RKO (cell line): ENCODE measurements at places on chromosomes 13 and 19.

- no peak for DNase-seq
These were observed 41.1 kb downstream of the SPTBN4 start for GRCh38 chr19:40507892-40508291.

- DNase-seq, result peak; percentile 51
These were observed 1263.1 kb downstream of the PCDH9 start for GRCh38 chr13:65966991-65967451.

DNA sequence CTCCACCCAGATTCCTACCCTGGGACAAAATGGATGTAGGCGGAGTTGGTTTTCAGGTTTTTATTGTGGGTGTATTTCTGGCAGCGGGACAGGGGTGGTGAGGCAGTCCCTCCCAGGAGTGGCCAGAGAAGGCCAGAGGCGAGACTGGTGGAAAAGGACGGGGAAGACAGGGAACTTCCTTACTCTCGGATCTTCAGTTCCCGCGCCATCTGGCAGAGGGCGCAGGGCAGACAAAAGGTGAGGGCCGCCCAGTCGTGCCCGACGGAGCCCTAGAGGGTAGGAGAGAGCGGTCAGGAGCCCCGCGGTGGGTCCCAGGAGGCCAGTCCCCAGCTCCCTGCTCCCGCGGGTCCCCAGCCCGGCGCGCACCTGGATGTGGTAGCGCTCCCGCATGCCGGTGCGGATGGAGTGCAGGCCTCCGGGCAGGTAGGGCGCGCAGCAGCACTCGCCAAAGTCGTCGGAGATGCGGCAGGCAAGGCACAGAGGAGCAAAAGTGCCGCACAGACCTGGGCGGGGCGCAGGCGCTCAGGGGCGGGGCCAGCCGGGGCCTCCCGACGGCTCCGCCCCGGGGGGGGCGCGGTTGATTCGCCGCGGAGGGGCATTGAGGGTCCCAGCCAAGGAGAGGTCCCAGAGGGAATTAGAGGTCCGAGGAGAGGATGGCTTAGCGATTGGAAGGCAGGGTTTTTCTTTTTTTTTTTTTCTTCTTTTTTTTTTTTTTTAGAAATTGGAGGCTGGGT is 3.0 kb downstream of the CNFN start:
- peak; percentile 77 for DNase-seq

- peak; percentile 34 for DNase-seq
These were observed 15.1 kb downstream of the RAB20 start for GRCh38 chr13:110546378-110546777.

GRCh38 chr19:7767487-7767886 is 4.4 kb downstream of the CLEC4M start:
- DNase-seq, result no peak

DNA sequence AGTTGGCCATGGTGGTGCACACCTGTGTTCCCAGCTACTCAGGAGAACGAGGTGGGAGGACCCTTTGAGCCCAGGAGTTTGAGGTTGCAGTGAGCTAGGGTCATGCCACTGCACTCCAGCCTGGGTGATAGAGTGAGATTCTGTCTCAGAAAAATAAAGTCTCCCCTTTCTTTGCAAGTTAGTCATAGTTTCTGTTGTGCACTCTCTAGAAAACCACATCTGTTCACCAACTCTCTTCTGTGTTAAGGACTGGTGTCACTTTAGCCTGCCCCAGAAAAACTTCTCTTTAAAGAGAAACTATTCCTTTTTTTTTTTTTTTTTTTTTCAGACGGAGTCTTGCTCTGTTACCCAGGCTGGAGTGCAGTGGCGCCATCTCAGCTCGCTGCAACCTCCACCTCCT is 4.9 kb upstream of the CHST8 start:
- no peak for DNase-seq

GRCh38 chr13:32423592-32423991 is 4.3 kb downstream of the N4BP2L1 start:
- DNase-seq, result no peak

DNA sequence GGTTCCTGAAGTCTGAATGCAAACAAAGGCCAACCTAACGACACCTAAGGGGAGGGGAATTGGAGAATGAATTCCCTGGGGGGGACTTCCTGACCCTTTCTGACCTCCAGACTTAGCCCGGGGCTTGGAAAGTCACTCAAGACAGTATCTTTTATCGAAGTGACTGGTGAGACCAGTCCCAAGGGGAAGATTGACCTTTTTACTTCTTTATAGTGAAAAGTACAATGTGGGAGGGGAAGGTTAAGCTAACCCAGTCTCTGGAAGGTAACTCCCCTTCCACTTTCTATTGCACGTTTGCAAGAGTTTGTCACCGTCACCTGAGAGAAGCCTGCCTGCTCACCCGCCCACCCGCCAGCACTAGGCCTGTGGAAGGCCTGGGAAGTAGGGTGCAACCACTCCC is 111.9 kb downstream of the EFNB2 start:
- no peak for DNase-seq

DNA sequence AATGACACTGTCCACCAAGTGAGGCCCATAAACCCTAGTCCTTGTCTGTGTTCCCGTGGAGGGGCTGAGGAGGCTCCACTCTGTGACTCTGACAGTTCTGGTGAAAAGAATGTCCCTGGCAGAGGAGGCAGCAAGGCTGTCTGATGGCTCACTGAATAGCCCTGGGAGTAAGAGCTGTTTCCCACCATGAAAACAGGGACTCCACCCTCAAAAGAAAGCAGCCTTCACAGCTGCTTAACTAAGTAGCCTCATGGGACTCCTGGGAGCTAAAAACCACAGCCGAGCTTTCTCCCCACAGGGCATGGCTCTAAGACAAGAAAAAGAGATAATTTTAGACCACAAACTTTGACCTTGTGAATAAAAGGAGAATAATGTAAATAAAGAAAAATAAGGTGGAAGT is 135.1 kb upstream of the FRY start:
- DNase-seq, result no peak

GRCh38 chr13:92806215-92806614 is 420.4 kb upstream of the GPC6 start:
- DNase-seq, result peak; percentile 12

DNA sequence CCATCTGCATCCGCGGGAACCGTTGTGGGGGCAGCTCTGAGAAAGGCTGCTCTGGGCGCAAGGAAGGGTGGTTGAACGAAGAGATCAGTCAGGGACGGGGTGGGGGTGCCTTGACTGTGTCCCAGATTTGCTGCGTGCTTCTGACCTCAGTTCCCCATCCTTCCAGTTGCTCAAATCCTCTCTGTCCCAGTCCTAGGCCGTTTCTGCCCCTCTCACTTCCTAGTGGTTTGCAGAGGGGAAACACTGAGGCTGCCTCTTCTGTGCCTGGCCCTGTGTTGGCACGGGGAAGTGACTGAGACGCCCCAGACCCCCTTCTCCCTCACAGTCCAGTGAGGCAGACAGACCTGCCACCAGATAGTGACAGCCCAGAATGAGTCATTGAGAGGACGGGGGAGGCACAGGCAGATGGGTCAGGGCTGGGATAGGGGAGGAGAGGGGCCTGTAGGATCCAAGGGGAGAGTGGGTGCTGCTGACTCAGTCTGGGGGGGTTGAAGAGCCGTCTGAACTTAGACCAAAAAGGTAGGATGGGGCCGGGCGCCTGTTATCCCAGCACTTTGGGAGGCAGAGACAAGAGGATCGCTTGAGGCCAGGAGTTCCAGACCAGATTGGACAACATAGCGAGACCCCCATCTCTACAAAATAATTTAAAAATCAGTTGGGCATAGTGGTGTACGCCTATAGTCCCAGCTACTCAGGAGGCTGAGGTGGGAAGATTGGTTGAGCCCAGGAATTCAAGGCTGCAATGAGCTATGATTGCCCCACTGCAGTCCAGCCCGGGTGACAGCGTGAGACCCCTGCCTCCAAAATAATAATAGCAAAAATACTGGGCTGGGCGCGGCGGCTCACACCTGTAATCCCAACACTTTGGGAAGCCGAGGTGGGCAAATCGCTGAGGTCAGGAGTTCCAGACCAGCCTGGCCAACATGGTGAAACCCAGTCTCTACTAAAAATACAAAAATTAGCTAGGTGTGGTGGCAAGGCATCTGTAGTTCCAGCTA is 26.5 kb downstream of the NUMBL start:
- DNase-seq, result no peak

DNA sequence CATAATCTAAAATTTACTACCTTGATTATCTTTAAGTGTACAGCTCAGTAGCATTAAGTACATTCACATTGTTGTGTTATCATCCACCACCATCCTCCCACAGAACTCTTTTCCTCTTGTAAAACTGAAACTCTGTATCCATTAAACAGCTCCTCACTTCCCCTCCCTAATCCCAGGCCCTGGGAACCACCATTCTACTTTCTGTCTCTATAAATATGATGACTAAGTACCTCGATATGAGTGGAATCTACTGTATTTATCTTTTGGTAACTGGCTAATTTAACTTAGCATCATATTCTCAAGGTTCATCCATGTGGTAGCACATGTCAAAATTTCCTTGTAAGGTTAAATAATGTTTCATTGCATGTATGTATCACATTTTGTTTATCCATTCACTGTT is 49.0 kb upstream of the POMP start:
- DNase-seq, result no peak

GRCh38 chr19:55699221-55699620 is 24.2 kb downstream of the EPN1 start:
- DNase-seq, result no peak
